ENCODE measurements at places on chromosomes 7 and 10.

- DNase-seq, result no peak
These were observed 115.5 kb upstream of the CREB5 start for GRCh38 chr7:28296571-28297483.

GRCh38 chr10:114932945-114933344 is 5.0 kb upstream of the TRUB1 start:
- no peak for DNase-seq

DNA sequence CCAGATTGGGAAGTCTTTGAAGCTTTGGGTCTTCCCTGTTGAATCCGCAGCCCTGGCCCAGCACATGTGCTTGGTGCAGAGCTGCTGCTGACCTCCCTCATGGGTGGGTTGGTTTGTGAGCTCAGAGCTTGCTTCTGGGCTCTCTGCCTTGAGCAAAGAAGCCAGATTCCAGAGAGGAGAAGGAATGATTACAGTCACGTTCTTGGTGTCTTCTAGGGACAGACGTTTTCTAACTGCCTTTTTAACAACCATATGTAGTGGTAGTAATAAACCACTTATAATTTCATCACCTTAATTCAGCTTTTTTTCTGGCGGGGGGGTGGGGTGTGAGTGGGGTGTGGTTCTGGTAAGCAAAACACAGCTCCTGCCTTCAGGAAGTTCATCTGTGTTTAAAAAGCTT is 39.5 kb downstream of the LRMDA start:
- no peak for DNase-seq

- DNase-seq, result peak; percentile 6
These were observed 1.8 kb downstream of the PPP1R35 start for GRCh38 chr7:100434297-100435144.

DNA sequence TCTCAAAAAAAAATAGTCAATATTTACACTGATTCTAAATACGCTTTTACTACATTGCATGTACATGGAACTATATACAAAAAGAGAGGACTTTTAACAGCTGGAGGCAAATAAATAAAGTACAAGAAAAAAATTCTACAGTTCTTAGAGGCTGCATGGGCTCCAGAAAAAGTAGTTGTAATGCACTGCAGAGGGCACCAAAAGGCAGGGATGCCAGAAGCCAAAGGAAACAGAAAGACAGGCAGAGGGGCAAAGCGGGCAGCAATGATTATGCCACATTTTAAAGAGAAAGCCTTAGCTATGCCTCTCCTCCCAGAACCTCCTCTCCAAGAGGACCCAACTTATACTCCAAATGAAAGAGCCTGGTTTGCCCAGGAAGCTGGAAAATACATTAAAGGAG is 11.6 kb upstream of the ADCK2 start:
- no peak for DNase-seq

DNA sequence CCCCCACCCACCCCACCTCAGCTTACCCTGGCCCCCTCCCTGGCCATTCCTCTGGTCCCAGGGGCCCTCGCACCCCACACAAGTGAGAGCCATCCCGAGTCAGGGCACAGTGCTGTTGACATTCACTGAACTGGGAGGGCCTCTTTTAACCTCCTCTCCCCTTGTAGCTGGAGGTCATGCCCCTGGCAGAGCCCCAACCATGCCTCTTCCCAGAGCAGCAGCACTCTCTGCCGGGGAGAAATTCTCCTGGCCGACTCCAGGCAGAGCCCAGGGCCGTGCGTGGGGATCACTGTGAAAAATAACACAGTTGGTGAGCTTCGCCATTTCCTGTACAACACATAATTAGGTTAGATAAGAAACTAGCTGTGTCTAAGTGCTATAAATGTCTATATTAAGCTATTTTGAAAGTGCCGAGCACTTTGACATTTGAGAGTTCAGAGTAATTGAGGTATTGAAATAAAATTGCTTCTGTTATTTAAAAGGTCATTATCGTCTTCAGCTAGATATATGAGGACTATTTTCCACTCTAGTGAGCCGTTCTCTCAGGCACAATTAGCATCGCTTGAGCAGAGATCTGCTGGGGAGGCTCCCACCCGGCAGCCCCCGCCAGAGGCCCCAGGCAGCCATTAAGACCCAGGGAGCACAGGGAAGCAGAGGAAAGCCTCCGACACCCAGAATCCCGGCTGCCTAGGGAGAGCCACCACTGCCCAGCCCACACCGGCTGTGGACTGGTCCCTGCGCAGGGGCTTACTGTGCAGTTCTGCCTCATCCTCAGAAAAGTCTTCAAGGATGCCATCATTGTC is 62.4 kb upstream of the LRRC18 start:
- DNase-seq, result no peak

DNA sequence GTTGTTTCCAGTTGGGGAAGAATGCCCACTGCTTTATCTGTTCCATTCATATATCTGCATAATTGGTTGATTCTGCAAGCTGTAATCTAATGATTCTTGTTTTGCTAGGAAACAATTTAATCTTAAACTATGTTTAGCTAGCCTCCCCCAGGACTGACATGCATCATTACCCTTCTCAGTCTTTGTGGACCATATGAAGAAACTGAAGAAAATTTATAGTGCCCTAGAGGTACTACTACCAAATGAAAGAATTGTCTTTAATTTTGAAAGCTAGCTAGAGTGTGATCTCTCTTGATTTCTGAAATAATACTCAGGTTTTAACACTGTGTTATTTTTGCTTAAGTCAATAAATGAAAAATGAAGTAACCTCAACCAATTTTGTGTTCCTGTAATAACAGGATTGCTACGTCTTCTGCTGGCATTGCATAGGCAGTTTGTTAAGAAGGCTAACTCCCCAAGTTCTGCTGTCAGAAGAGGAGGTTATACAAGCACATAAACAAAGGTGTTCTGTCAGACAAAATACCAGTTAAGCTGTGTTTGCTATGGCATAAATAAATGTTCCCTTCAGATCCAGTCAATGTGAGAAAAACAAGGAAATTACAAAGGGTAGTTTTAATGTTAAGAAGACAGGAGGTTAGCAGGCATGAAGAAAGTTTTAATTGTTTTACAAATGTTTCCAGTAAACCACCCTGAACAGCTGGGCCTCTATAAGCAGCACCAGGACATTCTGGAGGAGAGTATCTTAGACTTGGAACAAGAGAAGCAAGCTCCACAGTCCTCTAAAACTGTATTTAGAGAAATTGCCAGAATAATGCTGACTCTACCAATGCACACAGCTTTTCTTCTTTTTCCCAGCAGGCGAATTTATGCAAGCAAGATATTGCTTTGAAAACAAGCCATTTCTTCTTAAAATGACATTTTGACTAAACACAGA is 90.3 kb upstream of the CTTNBP2 start:
- no peak for DNase-seq

- no peak for DNase-seq
These were observed 251.9 kb upstream of the TCERG1L start for GRCh38 chr10:131563411-131563810.

GRCh38 chr7:69389216-69389615 is 209.1 kb upstream of the AUTS2 start:
- DNase-seq, result no peak

DNA sequence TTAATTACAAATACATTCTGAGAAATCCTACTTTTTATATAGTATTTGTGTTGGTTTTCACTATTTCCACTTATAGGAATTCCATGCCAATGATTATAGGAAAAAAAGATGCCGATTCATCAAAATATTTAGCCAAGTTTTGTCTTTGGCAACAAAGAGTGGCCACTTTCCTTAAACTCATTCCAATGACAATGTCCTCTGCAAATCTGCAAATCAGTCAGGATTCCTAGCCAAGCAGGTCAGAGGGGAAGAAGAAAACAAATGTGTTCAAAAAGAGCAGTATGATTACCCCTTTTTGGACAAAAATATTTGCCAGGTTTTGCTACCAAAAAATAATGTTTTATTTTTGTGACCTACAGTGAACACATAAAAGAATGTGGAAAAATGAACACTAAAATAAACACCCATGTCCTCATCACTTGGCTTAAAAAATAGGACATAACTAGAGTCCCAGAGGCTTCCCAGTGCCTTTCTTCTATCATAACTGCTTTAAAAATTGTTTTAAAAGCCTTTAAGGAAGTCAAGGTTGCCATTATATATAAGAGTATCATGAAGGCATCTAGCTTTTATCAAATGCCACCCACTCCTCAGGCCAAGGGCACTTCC is 125.9 kb downstream of the ADAM12 start:
- no peak for DNase-seq

DNA sequence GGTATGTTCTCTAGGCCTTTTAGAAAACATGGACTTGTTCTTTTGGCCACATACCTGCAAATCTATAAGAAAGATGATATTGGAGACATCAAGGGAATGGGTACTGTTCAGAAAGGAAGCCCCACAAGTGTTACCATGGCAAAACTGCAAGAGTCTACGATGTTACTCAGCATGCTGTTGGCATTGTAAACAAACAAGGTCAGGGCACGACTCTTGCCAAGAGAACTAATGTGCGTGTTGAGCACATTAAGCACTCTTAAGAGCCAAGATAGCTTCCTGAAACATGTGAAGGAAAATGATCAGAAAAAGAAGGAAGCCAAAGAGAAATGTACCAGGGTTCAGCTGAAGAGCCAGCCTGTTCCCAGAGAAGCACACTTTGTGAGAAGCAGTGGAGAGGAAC is 37.1 kb downstream of the SDK1 start:
- no peak for DNase-seq

DNA sequence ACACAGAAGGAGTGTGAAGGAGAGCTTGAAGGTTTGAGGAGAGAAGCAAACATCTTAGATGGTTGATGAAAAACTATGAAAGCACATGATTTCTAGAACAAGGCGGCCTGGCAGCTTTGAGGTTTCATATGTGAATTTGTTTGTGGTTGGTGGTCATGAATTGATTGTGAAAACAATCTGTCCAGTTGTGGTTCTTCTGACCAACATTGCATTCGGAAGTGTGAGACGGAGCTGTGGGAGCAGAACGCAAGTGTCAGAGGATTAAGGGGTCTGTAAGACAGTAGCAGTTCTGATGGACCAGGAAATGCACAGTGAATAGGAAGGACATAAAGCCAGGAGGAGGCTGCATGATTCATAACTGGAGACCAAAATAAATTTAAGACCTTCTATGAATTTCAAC is 594.6 kb downstream of the NXPH1 start:
- DNase-seq, result no peak

GRCh38 chr7:155305231-155305904 is 7.7 kb downstream of the INSIG1 start:
- no peak for DNase-seq

DNA sequence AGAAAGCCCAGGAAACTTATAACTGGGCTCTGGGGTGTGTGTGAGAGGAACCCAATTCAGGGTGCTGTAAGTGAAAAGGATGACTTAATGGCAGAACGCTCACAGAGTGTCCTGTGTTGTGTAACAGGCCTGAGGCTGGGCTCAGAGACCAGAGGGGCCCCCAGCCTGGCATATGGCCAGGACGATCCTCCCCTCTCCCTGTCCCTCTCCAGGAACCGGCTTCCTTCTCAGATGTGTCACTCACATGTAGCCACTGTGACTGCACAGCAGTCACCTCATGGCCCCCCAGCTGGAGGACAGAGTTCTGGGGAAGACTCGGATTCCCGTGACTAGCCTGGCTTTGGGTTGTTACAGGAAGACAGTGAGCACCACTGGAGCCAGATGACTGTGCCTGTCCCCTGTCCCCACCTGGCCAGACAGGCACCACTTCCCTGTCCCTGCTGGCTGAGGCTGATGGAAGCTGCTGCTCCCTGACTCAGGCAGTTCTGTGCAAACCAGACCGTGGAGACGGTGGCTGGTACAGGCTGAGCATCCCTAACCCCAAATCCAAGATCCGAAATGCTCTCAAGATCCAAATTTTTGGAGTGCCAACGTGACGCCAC is 220.5 kb downstream of the MLLT10 start:
- DNase-seq, result no peak

GRCh38 chr7:92044940-92045339 is 89.3 kb downstream of the CYP51A1 start:
- DNase-seq, result no peak

- no peak for DNase-seq
These were observed 36.7 kb upstream of the RADIL start for GRCh38 chr7:4919969-4920766.

DNA sequence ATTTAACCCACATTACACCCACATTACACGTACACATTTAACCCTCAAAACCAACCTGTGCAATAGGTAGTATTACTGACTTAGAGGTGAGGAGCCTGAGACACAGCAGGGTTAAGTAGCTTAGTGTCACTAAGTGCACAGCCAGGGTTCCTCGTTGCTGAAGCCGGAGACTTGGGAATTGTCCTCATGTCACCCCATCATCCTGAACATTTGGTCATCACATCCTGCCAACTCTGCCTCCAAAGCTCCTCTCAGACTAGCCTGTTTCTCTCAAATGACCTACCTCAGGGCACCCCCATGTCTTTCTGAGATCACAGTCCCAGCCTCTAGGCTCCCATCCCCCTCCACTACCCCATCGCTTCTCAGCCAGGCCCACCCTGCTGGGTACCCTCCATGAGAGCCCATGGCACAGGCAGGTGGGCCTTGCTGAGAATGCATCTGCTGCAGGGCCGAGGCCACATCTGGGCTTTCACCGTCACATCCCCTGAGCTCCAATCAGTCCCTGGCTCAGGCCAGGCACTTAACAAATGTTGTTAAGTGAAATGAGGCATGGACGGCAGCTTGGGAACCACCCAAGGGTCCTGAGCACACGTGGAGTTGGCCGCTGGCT is 21.1 kb upstream of the PCBD1 start:
- DNase-seq, result no peak

GRCh38 chr10:129660569-129660968 is 193.5 kb downstream of the MGMT start:
- no peak for DNase-seq

GRCh38 chr10:33935350-33935749 is 600.9 kb upstream of the NRP1 start:
- DNase-seq, result no peak

GRCh38 chr10:5566614-5567013 is 41.9 kb downstream of the CALML3 start:
- DNase-seq, result no peak

DNA sequence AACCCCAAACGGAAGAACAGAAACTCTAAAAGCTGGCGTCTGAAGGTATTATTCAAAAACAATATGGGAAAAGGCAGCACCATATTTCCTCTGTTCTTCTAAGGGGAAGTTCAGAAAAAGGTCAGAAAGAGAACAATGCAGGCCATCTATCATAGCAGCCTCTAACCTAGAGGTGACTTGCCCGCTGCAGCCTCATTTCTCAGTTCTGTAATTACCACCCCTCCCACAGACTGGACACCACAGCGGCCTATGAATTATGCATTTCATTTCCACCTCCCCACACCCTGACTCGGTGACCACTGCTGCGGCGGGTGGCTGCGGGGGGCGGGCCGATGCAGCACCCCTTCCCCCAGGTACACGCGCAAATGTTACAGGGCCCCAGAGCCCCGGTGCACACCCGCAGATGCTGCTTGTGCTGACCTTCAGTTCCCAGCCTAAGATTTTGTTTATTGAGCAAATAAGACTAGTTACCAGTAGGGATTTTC is 125.5 kb downstream of the CLEC2L start:
- no peak for DNase-seq
